Stimulated activated CD8-positive, alpha-beta memory T cell treated with anti-CD3 and anti-CD28 coated beads, Interleukin-7, amount 100 ng/mL, for 1 hour (primary cell): ENCODE measurements at places on chromosomes 5 and 9.

- DNase-seq: no peak
Observed at GRCh38 chr5:174418809-174419539, 305.4 kb upstream of the MSX2 start.

DNA sequence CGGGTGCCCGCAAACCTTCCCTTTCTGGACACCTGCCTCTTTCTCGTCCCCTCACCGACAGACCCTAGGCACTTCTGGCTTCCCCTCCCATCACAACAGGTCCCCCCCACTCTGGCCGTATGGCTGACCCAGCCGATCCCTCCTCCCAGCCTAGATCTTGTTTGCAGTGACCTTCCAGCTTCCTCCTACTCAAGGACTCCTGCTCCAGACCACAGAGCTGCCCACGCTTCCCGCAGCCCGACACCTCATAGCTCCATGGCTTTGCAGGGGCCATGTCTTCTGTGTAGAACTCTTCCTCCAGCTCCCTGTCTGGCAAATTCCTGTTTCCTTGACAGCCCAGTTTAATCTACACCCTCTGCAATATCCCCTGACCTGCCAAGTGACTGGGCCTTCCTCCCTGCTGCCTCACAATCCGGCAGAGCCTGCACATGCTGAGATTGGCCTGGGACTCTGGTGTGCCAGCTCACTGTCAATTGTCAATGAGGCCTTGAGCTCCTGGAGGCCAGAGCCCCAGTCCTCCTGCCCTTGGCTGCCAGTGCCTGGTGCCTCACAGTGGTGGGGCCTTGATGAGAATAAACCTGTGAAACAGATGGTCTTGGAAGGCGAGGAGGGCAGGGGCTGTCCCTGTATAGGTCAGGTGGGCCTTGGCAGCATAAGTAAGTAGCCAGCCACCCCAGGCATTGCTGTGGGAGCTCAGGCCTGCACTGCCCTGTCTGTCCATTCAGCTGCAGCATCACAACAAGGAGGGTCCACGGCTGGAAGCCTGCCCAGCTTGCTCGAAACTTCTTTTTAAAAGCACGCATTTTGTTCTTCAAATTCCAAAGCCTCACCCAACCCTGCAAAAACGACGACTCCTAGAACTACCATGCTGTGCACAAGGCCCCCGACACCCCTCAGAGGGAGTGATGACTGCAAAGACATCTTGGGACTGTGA is 50.5 kb downstream of the GADD45G start:
- no peak for DNase-seq

DNA sequence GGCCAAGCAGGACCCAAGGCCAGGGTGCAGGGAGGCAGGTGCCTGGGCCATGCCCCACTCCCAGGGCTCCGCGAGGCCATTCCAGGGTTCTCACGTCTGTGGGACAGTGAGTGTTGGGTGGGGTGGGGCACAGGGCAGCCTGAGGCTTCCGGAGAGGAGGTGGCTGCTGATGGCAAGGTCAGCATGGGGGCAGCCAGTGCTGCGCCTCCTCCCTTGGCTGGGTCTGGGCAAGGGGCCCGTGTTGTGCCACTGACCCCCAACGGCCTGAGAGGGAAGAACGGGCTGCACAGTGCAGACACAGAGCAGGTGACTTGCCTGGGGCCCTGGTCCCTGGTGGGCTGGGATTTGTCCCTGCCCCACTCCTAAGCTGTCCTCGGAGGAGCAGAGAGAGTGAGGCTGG is 82.1 kb downstream of the RXRA start:
- no peak for DNase-seq

DNA sequence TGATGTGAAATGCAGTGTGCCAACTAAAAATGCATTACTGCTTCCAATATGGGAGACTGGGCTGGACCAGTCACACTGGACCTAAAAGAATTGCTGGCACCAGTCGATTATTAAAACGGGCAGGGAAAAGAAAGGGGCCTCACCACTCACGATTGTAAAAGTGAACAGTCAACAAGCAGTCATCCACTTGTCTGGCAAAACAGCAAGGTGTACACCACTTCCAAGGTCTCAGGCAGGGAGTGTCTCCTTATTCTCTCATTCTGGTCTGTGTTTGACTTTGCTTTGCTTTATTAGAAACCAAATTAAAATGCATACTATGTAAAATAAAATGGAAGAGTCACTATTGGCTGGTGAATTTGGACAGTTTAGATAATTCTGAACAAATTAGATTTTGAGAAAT is 57.8 kb upstream of the TRPM3 start:
- DNase-seq: no peak

- DNase-seq: no peak
Observed at GRCh38 chr9:136399176-136400037, 563 bp downstream of the SNAPC4 start.

- DNase-seq: no peak
Observed at GRCh38 chr5:167614294-167615021, 677.0 kb upstream of the WWC1 start.

DNA sequence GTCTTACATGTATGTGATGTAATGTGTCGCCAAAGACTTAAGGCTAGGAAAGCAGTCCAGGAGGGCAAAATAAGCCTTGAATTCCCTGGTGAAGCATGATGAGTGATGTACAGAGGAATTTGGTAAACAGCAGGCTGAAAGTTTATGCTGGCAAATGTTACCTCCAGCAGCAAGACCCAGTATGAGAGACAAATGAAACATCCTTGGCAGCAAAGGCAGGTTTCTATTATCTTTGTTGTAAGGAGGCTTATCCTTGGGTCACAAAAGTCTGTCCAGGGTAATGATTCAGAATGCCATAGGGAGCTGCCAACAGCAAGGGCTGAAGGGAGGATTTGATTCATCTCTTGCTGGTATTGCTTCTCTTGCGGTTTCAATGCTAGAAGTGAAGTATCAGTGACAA is 75.9 kb upstream of the HTR4 start:
- no peak for DNase-seq

- DNase-seq: no peak
Observed at GRCh38 chr5:136315667-136316066, 49.7 kb downstream of the TRPC7 start.

- no peak for DNase-seq
Observed at GRCh38 chr5:138369261-138369660, 16.8 kb downstream of the KDM3B start.

DNA sequence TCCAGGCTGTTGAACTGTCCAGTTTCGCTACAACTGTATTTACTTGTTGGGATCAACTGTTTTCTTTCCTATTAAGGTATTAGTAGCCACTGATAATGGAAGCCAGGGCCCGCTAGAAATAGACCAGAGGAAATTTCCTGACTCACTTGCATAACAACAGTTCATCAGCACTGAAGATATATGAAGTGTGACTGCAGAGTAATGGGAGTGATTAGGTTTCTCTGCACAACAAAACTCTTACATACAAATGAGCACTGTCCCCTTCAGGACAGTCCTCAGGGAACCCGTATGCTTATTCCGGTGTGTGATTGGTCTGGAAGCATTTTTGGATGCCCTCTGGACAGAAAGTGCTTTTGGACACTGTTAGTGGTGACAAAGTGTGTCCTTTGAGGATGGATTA is 55.3 kb downstream of the LIX1 start:
- DNase-seq: no peak

DNA sequence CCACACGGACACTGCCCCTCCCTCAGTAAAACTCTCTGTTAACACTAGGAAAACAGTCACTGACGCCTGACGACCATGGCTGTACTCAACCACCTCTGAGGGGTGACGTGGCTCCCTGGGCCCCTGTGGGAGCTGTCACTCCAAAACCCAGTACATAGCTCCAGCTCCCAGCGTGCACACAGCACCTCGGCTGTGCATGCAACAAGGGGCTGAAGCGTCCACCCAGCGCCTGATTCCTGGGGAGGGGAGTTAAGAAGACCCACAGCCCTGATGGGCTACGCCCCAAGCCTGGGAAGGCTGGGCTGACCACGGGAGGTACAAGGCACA is 36.3 kb downstream of the SLC12A7 start:
- DNase-seq: no peak

- DNase-seq: no peak
Observed at GRCh38 chr5:150836703-150837102, 9.6 kb upstream of the IRGM start.
